ENCODE measurements at places on chromosomes 7 and 10.

DNA sequence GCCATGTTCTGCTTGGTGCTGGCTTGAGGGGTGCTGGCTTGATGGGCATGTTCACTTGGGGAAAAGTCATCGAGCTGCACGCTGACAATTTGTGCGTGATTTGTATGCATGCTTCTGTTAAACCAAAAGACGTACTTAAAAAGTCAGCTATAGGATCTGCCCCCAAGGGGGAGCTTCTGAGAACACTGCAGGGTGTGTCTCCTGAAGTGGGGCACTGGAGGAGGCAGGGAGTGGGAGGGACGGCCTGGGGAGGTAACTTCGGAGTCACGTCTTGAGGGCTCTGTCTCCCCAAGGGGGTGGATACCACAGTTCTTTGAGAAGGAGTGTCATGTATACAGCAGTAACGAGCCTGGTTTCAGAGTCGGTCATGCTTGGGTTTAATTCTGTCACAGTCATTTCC, 406.5 kb downstream of the PLXNA4 start:
- DNase-seq = no peak

DNA sequence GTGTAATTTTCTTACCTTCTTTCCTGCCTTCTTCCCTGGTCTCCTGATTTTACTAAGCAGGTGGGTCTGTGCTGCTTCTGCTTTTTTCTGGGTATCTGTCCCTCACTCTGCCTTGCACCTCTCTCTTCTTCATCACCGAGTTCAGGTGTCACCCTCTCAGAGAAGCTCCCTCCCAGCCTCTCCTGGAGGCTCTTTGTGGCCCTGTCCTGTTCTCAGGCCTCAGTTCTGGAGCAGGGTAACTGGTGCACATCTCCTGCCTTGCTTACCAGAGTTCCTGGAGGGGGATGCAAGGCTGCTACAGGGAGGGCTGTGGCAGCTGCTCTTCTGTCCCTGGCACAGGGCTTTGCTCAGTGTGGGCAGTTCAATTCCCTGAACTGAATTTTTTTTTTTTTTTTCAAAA, 66.1 kb downstream of the RBM33 start:
- DNase-seq = no peak

GRCh38 chr10:43390759-43391158, 18.2 kb downstream of the HNRNPF start:
- DNase-seq = no peak

DNA sequence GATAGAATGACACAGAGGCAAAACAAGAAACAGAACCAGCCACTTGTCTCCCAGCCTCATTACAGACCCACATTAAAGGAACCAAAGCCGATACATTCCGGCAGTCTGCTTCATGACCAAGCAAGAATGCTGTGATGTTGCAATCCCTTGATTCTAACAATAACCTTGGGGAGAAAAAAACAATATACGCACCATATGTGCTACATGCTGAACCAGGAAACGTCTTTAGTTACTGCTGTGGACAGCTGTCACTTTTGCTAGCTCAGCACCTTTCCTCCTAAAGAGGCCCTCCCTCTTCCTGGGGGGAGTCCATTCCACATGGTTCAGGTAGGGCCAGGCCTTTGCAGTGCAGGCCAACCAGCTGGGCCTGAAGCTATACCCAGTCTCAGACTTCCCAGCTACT, 79.1 kb downstream of the PRTFDC1 start:
- no peak for DNase-seq

DNA sequence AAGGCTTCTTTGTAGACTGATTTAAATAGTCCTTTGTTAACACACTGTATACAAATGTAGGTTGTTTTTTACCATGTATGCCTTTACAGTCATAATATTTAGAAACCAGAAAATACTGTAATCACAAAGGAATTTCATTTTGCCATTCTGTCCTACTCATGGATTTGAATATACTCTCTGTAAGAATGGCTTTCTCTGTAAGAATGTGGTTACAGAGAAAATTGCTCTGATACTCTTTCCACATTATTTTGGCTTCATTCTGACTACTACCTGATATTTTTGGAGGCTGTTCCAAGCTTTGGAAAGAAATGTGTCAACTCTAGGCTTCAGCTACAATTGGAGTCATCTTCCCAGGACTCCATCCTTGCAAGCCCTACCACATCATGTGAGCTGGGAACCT, 23.5 kb downstream of the CH25H start:
- DNase-seq = no peak

DNA sequence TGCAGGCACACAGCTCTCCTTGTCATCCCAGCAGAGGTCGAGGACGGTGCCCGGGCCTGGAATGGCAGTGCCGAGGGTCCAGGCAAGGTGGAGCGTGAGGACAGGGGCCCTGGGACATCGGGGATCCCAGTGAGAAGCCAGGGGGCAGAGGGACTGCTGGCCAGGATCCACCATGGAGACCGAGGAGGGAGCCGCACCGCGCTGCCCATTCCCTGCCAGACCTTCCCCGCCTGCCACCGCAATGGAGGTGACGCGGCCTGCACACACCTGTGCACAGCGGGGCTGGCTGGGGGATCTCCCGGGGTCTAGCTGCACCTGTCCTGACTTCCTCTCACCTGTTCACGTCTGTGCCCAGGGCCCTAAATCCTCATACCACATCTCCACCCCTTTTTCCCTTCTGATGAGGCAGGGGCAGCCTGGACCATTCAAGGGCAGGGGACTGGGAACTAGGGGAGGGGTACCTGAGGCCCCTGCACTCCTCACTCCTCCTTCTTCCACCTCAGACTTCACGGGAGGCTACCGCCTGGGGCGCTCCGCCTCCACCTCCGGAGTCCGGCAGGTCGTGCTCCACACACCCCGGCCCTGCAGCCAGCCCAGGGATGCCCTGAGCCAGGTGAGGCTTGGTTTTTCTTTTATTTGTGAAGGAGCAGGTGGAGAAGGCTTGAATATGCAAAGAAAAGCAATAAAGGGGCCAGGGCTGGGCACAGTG, 6.9 kb downstream of the NYAP1 start:
- DNase-seq = no peak
